Naive B cell (primary cell): ENCODE measurements at places on chromosomes 12 and 14. TPM values are rescaled to one million over a fixed set of nuclear protein-coding genes. Genes with fewer than 3 reads are reported as not detected.

TRHDE gene
- polyA plus RNA-seq = not detected

TAS2R8 gene
- polyA plus RNA-seq = not detected

COQ10A gene
- polyA plus RNA-seq = 16.6 TPM

COCH gene
- polyA plus RNA-seq = 7.4 TPM

RTL1 gene
- not detected for polyA plus RNA-seq

MLEC gene
- 33.6 TPM for polyA plus RNA-seq

MMP14 gene
- polyA plus RNA-seq = not detected

NXPH4 gene
- polyA plus RNA-seq = 2.5 TPM
